ENCODE measurements at places on chromosomes 5 and 9. TPM values are rescaled to one million over a fixed set of nuclear protein-coding genes. Genes with fewer than 3 reads are reported as not detected.

Gene RASEF
- total RNA-seq: not detected

DNA sequence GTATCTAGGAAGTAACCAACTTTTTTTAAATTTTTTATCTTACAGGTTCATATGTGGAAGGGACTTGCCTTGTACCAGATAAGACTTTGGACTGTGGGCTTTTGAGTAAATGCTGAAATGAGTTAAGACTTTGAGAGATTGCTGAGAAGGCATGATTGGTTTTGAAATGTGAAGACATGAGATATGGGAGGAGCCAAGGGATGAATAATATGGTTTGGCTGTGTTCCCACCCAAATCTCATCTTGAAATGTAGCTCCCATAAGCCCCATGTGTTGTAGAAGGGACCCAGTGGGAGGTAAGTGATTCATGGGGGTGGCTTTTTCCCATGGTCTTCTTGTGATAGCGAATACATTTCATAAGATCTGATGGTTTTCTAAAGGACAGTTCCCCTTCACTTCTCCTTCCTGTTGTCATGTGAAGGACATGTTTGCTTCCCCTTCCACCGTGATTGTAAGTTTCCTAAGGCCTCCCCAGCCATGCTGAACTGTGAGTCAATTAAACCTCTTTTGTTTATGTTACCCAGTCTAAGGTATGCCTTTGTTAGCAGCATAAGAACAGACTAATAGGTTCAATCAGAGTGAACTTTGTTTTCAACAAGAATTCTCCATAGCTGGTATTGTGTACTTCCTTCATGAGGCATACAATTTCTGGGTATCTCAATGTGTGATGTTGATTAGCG lies 535.6 kb upstream of the MEF2C start:
- DNase-seq: no peak
- no peaks in the 10 kb centered on the region for H3K36me3 ChIP-seq
- peaks cover 32% of the 10 kb centered on the region for H3K4me1 ChIP-seq
- H3K4me3 ChIP-seq: no peak overlapping the region

Gene KIF24
- 1.5 TPM for total RNA-seq

- no peak overlapping the region for H3K4me3 ChIP-seq
- no peak for DNase-seq
- no peaks in the 10 kb centered on the region for H3K27me3 ChIP-seq
- H3K4me1 ChIP-seq: peaks cover 12% of the 10 kb centered on the region
- H3K36me3 ChIP-seq: peaks cover 12% of the 10 kb centered on the region
Measured at GRCh38 chr9:7153566-7153965, 395.8 kb downstream of the KDM4C start.

GRCh38 chr5:83055166-83055565 lies 22.0 kb downstream of the TMEM167A start:
- DNase-seq: no peak
- no peak overlapping the region for H3K4me3 ChIP-seq
- H3K27me3 ChIP-seq: no peaks in the 10 kb centered on the region
- H3K27ac ChIP-seq: no peak overlapping the region
- peaks cover 56% of the 10 kb centered on the region for H3K36me3 ChIP-seq

DNA sequence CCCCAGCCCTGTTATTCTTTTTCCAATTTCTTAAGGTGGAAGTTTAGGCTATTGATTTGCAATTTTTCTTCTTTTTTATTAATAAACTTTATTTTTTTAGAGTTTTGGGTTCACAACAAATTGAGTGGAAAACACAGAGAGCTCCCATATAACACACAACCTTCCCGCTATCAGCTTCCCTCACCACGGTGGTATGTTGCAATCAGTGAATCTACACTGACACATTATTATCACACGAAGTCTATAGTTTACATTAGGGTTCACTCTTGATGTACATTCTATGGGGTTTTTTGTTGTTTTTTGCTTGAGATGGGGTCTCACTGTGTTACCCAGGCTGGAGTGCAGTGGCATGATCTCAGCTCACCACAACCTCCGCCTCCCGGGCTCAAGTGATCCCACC lies 4.8 kb upstream of the NFX1 start:
- peaks cover 13% of the 10 kb centered on the region for H3K36me3 ChIP-seq

DNA sequence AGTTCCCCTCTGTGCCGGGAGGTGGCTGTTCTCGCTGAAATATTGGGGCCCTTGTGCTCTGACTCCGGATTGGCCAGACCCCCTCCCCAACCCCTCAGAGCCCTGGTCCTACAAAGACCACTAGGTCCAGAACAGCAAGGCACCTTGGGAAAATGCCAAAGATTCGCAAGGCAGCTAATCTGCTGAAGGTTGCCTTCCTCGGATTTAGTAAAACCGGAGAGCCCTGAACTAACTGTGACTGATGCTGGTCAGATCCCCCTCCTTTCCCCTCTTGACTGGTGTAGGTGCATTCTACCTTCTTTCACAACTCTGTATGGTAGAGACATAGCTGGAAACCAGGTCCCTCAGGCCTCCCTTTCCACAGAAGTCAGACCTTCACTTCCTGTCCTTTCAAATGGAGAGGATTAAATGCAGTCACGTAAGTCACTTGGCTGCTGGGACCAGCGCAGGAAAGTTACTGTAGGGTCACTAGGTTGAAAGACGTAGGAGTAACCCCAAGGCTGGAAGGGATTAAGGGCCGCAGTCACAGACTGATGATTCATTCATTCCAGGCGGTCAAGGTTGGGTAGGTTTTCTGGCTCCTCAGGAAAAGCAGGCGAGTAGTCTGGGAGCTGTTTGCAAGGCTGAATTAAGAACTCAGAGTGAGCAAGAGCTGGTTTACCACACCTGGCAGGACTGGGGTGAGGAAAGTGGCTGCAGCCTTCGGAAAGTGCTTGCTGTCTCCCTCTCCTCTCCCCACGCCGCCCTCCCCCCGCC lies 5.3 kb downstream of the BARX1 start:
- H3K27ac ChIP-seq: no peak overlapping the region
- H3K4me1 ChIP-seq: peaks cover 32% of the 10 kb centered on the region
- DNase-seq: no peak
- H3K27me3 ChIP-seq: peaks cover 81% of the 10 kb centered on the region

Data from osteocyte (in vitro differentiated cells).